ENCODE measurements at places on chromosomes 7 and 10.

GRCh38 chr10:68261132-68261856 is 29.4 kb upstream of the ATOH7 start:
- no peak for DNase-seq

GRCh38 chr7:91771394-91771793 is 109.1 kb downstream of the MTERF1 start:
- DNase-seq = no peak

DNA sequence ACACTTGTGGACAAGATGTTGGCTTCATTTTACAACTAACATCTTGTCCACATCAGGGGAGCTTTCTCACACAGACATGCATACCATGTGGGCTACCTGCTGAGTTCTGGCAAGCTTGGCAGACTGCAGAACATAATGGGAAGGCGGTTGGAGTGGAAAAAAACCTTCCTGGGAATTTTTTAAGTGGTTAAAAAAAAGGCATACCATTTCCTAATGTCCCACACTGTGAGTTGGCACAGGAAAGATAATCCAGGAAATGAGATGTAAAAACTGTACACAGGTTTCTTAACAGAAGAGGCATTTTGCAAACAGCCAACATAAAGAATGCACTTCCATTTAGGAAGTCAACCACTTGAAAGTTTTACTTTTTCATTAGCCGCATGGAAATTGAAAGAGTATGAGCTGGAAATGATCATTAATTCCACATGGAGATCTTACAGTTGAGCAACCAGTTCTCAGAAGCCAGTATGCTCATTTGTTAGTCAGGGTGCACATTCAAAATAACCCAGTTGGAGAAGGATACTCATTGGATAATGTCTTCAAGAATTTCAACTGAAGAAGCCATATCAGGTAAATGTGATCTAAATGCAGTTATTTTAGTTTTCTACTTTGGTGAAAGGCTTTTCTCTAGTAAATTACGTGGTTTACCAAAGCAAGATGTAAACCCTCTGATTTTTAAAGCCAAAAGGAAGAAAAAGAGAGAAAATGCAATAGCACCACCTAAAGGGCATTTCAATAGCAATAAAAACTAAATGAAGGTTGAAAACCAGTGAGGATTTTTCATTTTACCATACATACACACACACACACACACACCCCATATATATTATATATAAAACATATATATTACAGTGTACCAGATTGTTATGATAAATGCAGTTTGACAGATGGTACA is 194.0 kb downstream of the TAX1BP1 start:
- DNase-seq = no peak

- DNase-seq = no peak
Measured at GRCh38 chr10:116126239-116126638, 146.8 kb downstream of the GFRA1 start.

DNA sequence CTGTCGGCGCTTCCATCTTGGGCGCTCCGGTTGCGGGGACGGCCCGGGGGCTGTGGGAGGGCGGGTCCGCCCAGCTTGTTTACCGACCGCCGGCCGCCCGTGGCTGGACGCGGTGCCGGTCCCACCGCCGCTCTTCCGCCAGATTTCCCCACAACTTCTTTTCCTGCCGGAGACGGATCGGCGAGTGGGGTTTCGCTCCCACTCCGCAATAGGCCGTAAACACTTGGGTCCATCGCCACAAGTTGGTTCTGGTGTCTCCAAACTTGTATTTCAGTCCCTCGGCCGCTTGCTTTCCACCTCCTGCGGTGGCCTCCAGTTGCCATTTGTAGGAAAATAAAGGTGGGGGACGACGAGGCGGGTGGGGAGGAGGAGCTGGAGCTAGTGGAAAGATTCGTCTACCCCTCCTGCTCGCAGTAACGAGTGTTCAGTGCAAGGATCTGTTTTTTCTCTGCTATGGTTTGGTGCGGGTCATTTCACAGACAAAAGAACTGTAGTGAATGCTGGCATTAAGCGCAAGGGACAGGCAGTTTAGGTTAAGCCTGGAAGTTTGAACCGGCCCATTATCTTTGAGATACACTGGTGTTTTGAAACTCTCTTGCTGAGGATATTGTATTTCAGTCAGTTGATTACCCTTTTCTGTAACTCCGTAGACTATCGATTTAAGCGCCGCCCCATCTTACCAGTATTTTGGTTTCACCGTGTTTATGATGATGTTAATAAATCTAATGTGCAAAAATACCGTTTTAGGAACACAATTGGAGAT is 24.3 kb upstream of the ZRANB1 start:
- peak; percentile 8 for DNase-seq

DNA sequence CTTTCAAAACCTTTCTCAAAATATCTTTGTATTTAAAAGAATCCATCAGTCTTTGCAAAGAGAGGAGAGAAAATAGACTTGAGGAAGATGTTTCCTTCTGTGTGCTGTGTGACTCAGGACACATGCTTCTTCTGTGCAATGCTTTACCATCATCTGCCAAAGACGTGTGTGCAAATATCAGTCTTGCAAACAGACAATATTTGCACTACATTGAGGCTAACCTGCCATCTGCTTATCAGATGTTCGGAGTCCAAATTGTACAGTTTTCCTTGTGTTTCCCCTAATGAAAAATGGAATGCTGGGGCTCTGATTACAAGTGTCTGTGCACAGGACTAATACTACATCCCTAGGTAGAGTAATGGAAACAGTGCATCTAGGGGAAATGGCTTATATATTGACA is 353.1 kb upstream of the LRRTM3 start:
- DNase-seq = no peak

DNA sequence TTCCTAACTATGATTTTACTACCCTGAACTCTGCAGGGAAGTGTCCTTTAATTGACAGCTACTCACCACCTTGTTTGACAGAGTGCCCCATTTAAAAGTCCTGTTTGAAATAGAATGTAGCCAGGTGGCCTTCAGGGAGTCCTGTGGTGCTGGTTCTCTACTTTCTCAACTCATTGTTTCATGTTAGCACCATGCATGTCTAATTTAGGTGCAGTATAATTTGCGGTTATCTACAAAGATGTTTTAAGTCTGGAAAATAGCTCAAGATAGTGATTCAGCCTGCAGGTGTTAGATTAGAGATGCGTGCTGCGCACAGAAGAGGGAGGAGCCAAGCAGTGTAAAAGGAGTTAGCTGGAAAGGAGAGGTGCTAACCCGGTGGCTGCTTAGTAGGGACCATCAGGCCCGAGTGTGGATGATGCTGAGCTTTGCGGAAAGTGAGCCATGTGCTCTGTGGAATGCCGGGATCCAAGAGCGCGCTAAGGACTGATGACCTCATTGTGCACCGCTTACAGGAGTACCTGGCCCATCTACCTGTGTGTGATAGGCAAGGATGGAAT is 1.2 kb downstream of the CCM2 start:
- DNase-seq = peak; percentile 55

DNA sequence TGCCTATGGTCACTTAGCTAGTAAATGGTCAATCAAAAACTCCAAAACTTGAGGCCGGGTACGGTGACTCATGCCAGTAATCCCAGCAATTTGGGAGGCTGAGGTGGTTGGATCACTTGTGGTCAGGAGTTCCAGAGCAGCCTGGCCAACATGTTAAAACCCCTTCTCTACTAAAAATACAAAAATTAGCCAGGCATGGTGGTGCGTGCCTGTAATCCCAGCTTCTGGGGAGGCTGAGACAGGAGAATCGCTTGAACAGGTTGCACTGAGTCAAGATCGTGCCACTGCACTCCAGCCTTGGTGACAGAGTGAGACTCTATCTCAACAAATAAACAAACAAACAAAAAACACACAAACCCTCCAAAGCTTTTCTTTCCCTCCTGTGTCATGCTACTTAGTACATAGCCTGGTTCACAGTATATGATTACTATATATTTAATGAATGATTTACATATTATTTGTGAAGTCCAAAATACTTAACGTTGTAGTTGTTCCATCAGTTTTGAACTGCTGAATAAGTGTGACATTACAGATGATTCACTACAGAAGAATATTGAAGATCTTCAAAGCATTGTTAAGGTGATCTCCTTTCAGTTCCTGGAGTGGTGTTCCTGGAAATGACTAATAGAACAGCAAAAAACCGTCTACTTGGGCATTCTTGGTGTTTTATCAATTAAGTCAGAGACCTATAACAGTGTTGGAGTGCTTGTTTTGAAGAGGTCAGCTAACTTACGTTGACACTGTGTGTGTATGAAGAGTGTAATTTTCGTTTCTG is 72.9 kb downstream of the ADK start:
- DNase-seq = no peak

DNA sequence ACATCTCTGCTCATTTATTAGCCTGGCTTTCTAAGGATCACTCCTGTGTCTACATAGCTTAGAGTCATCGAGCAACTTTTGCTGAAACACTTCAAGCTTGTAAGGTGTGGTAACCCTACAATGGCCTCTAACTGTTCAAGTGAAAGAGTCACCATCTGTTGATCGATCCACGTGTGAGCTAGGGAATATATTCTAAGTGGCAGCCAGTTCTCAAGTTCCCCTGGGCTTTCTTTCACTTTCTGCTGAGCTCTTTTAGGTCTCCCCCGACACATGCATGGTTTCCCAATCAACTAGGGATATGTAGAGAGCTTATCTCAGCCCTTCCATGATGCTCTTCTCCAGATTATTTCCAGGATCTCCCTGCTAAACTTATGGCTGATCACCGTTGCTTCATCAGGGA is 15.5 kb downstream of the AOAH start:
- no peak for DNase-seq

DNA sequence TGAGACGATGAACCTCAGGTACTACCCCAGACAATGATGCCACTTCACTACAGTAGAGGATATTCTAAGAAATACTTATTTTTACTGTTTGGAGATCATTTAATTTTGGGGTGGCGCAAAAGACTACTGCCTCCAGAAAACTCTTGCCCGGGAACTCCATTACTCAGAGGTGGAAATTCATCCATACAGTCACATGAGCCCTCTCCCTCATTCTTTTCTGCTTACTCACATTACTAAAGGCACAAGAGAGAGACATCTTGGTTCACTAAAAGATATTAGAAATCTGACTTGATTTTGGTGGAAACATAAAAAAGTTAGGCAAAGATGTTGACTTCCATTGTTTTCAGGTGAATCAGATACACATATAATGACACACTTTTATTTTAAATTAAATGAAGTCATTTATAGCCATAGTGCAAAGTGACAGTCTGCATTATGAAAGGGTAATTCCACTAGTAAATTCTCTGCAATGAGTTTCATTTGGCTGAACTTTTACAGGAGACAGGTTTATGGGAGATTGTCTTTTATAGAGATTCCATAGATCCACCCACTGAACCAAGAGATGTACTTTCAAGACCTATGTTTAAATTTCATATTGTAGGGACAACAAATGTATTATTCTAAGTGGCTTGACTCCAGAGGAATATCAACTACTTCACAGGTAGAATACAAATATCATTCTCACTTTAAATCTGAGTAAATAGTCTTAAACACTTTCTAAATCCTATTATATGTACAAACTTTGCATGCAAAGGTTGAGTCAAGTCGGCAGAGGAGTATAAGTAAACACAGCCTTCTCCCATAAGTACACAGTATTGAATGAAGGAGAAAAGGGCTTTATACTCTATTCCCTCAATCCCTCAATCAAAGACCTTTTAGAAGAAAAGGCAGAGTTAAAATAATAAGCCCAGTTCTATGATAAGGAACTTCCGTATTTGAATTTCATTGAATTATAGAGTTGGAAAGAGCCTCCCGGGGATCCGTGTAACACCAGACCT is 18.8 kb downstream of the NEBL start:
- DNase-seq = no peak

DNA sequence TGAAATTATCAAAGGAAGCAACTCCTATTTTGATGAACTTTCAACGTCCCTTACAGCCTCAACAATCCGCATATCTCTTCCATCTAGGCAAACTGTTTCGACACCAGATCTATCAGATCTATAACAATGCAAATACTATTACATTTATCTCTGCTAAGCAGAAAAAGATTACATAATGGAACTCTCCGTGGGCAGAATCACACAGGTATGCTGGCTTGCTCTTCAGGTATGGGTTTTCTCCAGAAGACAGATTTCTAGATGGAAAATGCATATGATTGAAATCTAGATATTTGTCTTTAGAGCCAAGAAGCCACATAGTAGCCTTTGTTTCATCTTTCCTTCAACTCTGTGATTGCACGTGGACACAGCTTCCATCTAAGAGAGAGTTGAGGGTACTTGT is 38.6 kb downstream of the ADAM12 start:
- DNase-seq = no peak

- no peak for DNase-seq
Measured at GRCh38 chr7:149562602-149563001, 65.0 kb upstream of the ZNF746 start.

GRCh38 chr10:24920907-24921881 is 31.2 kb downstream of the PRTFDC1 start:
- peak; percentile 33 for DNase-seq

DNA sequence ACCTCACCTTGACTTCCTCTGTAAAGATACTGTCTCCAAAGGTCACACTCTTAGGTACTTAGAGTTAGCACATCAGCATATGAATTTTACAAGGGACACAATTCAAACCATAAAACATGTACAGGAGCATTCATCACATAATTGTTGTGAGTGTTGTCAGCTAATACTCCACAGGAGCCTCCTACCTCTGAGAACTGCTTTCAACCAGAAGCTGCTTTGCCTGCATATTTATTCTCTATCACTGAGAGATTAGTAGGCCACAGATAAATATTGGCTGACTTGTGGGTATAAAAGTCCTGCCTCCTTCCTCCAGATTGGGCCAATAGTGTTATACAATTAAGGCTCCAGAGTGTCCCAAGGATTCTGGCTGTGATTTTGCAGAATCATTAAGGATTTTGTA is 1207.0 kb downstream of the XPNPEP1 start:
- no peak for DNase-seq

DNA sequence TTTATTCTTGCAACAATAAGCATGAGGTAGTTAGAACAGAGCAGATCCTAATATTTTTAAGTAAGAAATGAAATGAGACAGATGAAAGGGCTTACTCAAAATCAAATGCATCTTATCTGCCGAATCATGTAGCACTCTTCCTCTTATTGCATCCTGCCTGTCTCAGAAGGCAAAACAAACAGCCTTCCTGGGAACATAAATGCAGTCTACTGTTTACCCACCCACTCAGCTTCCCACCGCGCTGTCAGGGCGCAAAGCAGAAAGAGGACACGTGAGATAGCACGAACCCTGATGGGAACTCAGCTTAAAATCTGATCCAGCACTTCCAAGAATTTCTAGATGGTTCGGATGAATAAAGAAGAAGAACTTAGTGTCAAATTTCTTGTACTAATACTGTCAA is 114.4 kb upstream of the CDK1 start:
- DNase-seq = no peak

DNA sequence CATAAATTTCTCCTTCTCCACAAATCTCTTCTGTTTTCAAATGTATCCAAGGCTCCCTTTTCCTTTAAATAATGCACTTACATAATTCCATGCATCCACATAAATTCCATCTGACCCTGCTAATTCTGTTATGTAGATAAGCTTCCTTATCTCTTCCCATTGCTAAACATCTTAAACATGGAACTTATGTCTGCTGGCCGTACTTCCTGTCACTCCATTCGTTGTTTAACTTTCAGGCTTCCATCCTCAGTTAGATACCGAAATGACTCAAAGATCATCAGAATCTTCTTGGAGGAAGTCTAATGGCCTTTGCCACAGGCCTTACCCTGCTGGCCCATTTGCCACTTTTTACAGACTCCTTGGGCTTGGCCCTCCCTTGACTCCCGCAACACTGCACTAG is 330.9 kb downstream of the GFRA1 start:
- no peak for DNase-seq

Data from stimulated activated CD8-positive, alpha-beta memory T cell treated with anti-CD3 and anti-CD28 coated beads, Interleukin-7, amount 100 ng/mL, for 4 hours (primary cell).